ENCODE measurements at places on chromosomes 6 and 20. TPM values are rescaled to one million over a fixed set of nuclear protein-coding genes. Genes with fewer than 3 reads are reported as not detected.

ASIP gene
- not detected for total RNA-seq

TBPL1 gene
- 39.7 TPM for total RNA-seq

TUBB gene
- total RNA-seq: 853 TPM

SLC22A16 gene
- not detected for total RNA-seq

DEFB115 gene
- total RNA-seq: not detected

PMEPA1 gene
- total RNA-seq: 89.8 TPM

DEFB129 gene
- not detected for total RNA-seq

PPP1R16B gene
- total RNA-seq: 0.92 TPM

BPIFA1 gene
- not detected for total RNA-seq

CAPN11 gene
- total RNA-seq: 1.2 TPM

KCNK15 gene
- 7.4 TPM for total RNA-seq

OSBPL2 gene
- 41.4 TPM for total RNA-seq
